ENCODE measurements at places on chromosomes 2 and 18.
A peak's percentile ranks its signal among the peaks of the same experiment; 100 is the strongest.

- no peak for DNase-seq
Observed at GRCh38 chr2:103819599-103819998, 1034.3 kb upstream of the POU3F3 start.

GRCh38 chr2:240395896-240396622, 39.4 kb upstream of the GPC1 start:
- DNase-seq, result no peak

DNA sequence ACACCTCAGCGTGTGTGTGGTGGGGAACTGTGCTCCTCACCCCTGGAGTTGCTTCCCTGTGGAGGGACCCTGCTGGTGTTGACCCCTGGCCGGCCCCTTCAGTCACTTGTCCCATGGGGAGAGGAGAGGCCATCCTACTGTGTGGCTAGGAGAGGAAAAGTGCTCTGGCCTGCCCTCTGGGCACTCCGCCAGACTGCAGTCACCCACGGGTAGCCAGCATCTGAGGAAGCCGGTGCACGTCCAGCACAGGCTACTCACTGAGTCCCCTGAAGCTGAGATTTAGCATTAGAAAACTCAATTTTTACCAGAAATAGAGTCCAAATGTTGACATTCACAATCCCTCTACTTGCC, 211.5 kb upstream of the RAB6C start:
- DNase-seq, result no peak

- DNase-seq, result no peak
Observed at GRCh38 chr2:14297906-14298305, 334.6 kb upstream of the LRATD1 start.

DNA sequence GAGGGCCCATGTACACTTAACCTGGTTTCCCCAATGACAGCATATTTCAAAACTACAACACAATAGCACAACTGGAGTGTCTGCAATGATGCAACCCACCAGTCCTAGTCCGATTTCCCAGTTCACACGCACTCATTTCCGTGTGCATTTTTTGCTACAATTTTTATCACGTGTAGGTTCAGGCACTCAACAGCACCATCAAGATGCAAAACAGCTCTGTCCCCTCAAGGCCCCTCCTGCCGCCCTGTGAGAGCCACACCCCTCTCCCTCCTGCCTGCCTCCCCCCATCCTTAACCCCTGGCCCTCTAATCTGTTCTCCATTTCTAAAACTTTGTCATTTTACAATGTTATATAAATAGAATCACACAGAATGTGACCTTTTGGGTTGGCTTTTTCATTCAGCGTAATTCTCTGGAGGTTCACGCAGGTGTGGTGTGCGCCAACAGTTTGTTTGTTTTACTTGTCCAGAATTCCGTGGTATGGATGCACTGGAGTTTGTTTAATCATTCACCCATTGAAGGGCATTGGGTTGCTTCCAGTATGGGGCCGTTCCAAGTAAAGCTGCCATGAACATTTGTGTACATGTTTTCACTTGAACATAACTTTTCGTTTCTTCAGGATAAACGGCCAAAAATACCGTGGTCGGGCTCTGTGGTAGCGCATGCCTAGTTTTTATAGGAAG, 8.4 kb downstream of the KCNIP3 start:
- no peak for DNase-seq

DNA sequence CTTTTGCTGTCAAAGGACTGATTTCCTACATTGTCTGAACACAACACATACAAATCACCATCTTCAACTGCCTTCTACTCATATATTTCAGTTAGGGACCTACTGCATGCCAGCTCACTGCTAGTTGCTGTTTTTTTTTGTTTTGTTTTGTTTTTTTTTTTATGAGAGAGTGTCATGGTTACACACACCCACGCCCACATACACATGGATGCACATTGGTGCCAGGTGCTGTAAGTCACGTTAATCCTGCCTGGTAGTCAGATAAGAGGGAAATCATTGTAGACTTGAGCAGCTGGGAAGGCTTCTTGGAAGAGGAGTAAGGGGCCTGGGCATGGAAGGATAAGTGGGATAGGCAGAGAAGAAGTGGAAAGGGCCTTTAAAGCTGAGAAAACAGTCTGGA, 209.9 kb downstream of the TDRD15 start:
- DNase-seq, result no peak

DNA sequence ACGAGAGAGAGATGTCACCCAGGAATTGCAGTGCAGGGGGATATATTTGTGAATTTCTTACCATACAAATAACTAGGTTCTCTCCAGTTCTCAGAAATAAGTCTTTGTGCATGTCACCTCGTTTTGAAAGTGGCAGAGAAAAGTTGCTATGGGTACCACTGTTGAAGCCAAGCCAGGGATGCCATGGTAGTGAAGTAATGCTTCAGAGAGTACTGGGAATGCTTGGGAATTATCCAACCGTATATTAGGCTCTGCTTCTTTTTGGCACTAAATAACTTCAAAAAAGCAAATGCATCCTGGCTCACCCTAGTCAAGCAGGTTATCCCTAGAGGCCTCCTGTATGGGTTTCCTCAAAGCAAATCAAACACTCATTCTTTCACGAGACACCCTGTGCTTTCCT, 50.7 kb upstream of the DDX18 start:
- peak; percentile 1 for DNase-seq

- DNase-seq, result no peak
Observed at GRCh38 chr2:136394136-136395060, 276.4 kb upstream of the CXCR4 start.

GRCh38 chr2:85245891-85246290, 81.9 kb downstream of the TGOLN2 start:
- DNase-seq, result peak; percentile 43

GRCh38 chr2:19051203-19051831, 307.1 kb downstream of the OSR1 start:
- DNase-seq, result no peak

- DNase-seq, result no peak
Observed at GRCh38 chr18:13464432-13465123, 246.0 kb downstream of the LDLRAD4 start.

DNA sequence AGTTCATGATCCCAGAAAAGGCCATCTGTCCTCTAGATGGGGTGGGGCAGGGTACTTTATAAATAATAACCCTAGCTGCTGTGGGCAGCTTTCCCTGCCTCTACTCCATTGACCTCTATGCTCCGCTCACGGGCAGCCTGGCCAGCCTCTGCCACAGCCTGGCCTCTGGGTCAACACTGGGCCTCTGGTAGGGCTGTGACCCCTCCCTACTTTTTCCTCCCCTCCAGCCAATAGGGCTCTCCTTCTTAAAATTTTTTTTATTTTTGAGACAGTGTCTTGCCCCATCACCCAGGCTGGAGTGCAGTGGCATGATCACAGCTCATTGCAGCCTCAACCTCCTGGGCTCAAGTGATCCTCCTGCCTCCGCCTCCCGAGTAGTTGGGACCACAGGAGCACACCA, 4.1 kb upstream of the GAREM2 start:
- DNase-seq, result no peak

- no peak for DNase-seq
Observed at GRCh38 chr2:65293376-65293775, 65.7 kb downstream of the ACTR2 start.

DNA sequence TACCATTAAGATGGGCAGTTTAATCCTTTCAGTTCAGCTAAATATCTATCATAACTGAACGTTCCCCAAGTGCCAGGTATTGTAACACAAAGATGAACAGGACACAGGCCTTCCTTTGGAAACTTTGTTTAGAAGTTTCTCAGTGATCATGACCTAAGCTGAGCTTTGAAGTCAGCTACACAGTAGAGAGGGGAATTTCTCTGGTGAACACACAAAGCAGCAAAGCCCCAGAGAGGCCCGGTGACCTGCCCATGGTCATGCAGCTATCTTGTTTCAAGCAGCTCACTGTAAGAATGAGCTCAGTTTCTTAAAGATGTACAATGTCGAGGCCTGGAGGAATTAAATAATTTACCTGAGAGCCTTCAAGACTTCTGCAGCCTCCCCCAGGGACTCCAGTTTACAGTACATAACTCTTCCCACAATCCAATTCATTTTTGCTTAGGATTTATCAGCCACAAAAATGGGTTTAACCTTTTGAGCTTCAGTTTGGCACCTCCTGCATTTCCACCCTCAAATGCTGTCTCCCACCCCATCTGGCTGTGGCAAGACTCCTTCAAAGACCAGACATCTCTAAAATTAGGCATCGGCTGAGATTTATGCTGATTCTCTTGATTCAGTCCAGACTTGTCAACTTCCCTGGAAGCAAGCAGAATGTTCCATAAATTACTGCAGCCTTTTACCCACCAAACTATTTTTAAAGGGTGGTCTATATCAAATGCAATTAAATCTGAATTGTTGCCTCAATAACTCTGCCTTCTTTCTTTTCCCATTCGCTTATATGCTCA, 325.6 kb downstream of the TXNL1 start:
- DNase-seq, result no peak

GRCh38 chr18:48181857-48182256, 227.3 kb downstream of the ZBTB7C start:
- no peak for DNase-seq

DNA sequence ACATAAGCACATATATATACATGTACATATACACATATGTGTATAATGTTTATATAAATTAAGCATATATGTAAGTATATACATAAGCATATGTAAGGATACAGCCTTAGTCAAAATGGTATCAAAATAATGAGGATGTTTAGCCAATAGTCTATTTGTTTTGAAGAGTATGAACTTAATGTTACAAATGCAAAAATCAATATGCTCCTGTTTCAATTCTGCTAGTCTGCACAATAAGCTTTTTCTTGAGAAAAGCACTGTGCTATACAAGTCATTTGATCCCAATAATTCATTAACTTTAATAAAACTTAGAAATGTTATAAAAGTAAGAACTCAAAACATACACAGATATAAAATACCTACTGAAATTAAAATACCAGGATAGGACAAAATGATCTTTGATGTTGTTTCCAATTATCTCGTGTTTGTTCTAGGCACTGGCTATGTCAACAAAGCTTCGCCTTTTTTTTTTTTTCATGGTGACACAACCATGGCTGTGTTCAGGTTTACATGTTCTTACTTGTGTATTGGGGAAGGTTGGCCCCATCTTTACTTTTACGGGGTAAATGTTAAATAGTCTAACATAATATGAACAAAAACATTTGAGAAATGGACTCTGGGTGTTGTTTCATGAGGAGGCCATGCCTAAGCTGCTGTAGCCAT, 271.1 kb upstream of the CDH19 start:
- no peak for DNase-seq

GRCh38 chr18:34659579-34660517, 50.2 kb upstream of the DTNA start:
- peak; percentile 95 for DNase-seq

- DNase-seq, result no peak
Observed at GRCh38 chr2:240246173-240246820, 105.8 kb upstream of the OTOS start.

- no peak for DNase-seq
Observed at GRCh38 chr2:42261518-42262195, 92.5 kb downstream of the EML4 start.

DNA sequence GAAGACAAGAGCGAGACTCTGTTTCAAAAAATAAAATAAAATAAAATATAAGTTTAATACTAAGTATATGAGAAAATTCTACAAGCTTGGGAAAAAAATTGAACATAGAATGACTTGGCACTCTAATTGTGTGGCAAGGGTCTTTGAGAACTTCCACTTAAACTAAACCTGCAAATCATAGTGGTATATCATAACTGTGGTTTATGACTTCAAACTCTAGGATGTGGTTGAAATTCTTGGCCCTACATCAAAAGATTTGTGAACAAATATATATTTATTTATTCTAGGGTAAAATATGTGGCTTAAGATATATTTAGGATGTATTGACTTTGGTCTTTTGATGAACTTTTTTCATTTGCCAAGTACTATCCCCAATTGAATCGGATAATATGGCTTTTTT, 3.1 kb upstream of the FAM171B start:
- no peak for DNase-seq

DNA sequence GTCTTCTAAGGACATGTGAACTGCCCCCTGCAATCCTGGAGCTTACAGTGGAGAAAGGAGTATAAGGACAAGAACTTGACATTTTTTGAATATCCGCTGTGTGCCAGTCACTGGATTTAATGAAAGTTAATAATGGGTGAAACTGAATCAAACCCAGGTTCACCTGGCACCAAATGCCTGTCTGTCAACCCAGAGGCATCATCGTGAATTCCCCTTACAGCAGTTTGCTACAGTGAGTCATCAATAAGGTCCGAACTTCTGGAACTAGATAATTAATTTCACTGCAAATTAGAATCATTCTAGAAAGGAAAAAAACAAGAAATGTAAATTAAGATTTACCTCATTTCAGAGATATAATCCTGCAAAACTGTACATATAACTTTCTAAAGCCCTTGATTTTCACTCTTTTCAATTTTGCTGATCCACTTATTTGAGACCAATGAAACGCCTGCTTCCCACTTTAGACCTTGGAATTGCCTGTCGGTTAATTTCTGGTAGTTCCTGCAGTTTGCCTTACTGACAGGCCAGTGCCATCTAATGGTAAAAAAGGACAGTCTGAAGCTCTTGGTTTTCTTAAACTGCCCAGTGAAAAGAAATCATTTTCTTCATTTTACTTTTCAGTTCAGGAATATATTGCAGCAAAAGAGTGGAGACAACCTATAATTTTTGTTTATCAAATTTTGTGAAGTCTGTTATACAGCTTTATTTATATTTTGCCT, 8.2 kb downstream of the DSG2 start:
- DNase-seq, result peak; percentile 4

DNA sequence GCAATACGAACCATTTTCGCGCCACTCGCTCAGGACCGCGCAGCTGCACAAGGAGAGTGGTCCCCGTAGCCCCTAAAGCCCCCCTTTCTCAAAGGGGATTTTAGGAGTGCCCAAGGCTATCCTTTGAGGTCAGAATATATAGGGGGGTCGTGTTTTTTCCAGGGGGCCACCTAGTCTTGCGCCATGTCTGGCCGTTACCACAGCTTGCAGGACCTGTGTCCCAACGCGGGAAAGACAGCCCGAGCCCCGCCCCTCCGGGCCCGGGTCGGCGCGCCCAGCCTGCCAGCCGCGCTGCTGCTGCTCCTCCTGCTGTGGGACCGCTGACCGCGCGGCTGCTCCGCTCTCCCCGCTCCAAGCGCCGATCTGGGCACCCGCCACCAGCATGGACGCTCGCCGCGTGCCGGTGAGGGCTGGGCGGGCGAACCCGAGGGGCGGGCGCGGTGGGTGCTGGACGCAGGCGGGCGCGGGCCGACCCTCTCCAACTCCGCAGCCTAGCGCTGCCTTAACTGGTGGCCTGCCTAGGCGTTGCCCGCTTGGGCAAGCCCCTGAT, at the start of gene CDCA7:
Gene CDCA7 (plus strand): TSS at position 291 of the 550 bp plus-strand sequence. CDS start 92 bp downstream, at position 383.
- peak; percentile 69 for DNase-seq

All from fibroblast of skin of scalp (primary cell).